SW480 (cell line): ENCODE measurements at places on chromosomes 7 and 10.

DNA sequence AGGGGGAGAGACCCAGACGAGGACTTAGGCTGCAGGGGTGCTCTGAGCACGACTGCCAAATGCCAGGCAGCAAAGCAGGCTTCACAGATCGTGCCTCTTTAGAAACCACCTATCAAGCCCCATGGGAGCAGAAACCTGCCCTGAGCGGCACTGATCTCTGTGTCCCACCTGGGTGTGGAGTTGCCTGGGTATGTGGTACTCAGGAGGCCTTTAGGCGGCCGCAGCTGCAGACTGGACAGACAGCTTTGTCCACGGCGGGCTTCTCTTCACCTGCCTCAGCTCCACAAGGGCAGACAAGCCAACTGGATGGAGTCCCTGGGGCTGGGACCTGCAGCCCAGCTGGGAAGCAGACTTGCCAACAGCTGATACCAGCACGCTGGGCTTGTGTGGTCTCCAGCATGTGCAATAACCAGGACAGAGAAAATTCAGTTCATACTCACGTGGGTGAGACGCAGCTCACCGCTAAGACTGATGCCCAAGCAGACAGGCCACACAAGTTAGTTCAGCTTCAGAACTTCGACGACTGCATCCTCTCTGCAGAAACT, 163.2 kb downstream of the EBF3 start:
- no peak for DNase-seq

GRCh38 chr10:15453926-15454325, 82.8 kb upstream of the FAM171A1 start:
- no peak for DNase-seq

GRCh38 chr10:30999070-30999712, 32.5 kb downstream of the ZNF438 start:
- no peak for DNase-seq

GRCh38 chr10:130121486-130122079, 11.0 kb upstream of the C10orf143 start:
- no peak for DNase-seq

GRCh38 chr7:7596176-7596575, 29.5 kb downstream of the MIOS start:
- no peak for DNase-seq

- DNase-seq, result no peak
Measured at GRCh38 chr7:122018032-122018431, 126.0 kb downstream of the AASS start.

DNA sequence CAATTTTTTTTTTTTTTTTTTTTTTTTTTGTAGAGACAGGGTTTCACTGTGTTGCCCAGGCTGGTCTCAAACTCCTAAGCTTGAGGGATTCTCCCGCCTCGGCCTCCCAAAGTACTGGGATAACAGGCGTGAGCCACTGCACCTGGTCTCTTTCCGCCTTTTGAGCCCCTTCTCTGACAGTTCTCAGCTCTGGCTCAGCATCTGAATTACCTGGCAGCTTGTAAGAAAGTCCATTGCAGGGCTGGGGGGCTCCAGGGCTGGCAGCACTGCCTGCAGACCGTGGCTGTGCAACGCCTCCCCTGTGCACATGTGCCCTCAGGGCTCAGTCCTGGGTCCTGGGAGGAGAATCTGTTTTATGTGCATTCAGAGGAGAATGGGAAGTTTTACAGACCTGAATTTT, 37.6 kb downstream of the VWA2 start:
- DNase-seq, result no peak

- no peak for DNase-seq
Measured at GRCh38 chr10:93755443-93756116, 2.2 kb upstream of the LGI1 start.

GRCh38 chr7:101891936-101892640, 74.7 kb downstream of the CUX1 start:
- DNase-seq, result no peak

DNA sequence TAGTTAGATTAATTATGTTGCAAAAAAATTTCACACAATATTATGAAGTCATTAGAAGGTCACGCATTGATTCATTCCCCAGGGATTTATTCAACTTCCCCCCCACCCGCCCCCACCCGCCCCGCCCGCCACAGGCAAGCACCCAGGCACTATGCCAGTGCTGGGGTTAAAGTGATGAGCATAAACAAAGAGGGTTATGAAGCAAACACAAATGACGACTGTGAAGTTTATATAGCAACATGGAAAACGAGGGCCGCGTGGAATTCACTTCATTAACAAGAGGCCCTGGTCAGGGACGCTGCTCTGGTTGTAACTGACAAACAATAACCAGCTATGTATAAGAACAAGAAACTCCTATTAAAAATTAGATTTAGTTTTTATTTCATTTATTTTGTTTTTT, 656.5 kb upstream of the COBL start:
- DNase-seq, result no peak

DNA sequence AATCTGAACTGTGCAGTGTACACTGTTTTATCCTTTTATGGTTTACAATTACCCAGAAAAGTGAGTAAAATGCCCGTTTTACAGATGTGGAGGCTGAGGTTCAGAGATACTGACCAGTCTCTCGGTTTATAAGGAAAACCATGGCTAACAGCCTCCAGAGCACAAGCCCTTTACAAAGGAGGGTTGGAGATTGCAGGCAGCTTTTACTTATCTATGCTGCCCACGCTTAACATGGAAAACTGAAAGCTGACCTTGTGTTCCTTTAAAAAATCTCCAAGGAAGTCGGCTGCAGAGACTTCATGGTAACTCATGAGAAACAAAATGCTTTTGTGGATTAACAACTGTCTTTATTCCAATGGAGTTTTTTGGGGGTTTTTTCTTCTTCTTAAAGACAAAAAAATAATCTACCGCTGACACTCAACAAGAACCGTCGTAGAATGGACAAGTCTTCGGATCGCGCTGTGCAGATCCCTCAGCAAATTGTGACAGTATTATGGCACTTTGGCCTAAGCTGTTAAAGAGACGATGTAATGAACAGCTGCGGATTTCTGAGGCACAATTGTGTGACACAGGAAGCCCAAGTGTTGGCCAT, 654 bp upstream of the SLF2 start:
- DNase-seq, result no peak

DNA sequence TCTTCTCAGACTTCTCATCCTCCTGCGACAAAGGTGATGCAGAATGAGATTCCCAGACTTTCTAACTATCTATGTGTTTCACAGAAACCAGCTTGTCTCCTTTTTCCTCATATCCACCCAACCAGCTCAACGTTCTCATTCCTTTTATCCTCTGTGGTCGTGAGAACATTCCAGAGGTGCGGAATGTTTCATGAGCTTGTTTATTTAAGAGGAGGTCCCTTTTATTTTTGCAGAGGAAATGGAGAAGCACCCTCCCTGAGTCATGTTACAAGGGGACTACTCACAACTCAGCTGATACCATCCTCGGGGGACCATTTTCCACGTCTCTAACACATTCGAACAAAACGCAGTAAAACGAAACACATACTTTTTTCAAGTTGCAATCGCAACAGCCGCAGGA, 93.2 kb downstream of the ZRANB1 start:
- peak; percentile 80 for DNase-seq

DNA sequence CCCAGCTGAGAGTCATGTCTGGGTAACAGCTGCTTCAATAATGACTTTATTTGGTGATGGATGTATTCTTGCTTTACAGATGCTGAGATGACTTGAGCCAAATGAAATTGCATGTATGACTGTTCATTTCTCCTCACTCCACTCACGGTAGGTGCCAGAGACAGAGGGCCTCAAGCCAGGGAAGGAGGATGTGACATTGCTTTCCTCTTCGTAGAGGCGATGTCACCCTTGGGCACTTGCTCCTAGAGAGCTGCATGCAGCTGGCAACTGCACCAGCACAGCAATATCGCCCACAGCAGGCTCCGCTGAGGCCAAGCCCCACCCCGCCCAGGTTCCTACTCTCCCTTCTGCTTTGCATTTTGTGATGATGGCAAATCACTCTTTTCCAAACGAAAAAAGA, 116.6 kb upstream of the AOAH start:
- DNase-seq, result no peak

DNA sequence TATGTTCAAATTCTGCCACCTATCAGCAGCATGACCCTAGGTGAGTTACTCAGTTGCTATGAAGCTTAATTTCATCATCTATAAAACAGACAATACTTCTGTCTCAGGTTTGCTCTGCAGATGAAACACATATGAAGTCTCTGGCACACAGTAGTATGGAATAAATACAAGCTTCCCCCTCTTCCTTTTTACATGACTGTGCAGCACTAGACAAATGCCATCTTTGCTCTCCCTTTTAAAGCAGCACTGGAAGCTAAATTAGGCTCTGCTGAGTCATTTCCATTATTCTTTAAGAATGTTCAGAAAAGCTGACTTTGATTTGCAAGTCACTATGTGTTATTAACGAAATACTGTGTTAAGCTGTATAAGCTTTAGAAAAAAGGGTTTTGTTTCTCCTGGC, 40.7 kb upstream of the ANAPC16 start:
- no peak for DNase-seq

DNA sequence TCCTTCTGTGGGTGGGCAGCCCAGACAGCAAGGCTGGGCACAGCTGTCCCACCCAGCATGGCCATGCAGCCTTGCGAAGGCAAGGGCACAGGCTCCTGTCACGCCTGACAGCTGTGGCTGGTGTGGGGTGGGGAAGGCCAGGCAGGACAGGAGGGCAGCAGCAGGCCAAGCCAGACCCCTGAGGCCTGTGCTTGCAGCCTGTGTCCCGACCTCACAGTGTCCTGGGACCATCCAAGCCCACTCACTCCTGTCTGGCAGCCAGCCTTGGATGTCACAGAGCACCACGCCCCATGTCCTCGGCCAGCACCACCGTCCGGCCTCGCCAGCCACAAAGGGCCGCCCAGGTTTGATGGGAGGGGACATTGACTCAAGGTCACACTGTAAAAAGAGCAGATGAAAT, 85.5 kb upstream of the LRRC4 start:
- DNase-seq, result no peak

- no peak for DNase-seq
Measured at GRCh38 chr7:17159500-17160037, 138.9 kb upstream of the AHR start.

DNA sequence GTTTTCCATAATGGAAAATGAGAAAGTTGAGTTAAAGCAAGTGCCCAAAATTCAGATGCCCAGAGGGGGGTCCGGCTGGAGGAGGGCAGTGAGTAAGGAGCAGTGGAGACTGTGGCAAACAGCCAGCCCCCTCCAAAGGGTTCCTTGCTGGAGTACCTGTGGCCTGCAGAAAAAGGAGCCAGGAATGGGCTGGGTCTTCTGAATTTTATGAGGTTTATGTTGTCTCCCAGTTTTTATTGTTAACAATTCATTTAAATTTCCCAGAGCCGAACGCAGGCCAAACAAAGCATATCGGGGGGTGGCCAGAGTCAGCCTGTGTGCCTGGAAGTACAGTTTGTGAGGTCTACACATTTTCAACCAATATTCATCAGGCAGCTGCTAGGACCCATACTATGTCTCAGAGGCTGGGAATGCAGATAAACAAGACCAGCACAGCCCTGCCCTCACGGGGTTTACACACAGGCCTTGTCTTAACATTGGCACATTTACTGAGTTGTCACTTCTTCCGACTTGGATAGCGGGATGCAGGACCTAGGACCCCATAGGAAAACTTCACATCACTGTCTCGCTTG, 12.9 kb upstream of the CSGALNACT2 start:
- no peak for DNase-seq

- no peak for DNase-seq
Measured at GRCh38 chr7:150939052-150939451, 39.1 kb downstream of the KCNH2 start.

DNA sequence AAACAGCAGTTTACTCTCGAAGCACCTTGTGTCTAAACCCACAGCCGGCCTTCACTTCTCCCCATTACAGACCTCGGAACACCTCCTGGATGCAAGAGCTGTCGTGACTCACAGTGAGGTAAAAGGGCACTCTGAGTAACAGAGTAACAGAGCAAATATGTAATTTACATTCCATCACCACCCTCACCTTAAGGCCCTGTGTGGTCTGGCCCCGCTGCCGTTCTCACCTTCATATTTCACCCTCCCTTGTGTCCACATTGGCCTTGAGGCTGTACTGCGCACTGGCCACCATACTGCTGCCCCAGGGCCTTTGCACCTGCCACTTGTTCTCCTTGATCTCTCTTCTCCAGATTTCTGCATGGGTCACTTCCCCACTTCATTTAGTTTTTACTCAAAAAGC, 12.6 kb downstream of the FFAR4 start:
- peak; percentile 62 for DNase-seq

- no peak for DNase-seq
Measured at GRCh38 chr10:106338486-106338885, 826.0 kb downstream of the SORCS1 start.

DNA sequence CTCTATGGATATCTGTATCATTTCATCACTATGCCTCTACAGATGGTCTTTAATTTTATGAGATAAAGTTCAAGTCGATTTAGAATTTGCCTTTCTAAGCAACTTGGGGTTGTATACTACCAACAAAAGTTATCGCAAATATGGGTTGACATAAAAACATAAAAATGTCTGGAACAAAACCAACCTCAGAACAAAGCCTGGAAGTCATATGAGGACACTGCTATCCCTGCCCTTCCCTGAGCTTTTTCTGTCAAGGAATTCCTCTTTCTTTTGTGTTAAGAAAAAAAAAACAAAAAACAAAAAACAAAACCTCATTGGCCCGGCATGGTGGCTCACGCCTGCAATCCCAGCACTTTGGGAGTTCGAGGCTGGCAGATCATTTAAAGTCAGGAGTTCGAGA, 319.3 kb downstream of the CAMK1D start:
- no peak for DNase-seq

DNA sequence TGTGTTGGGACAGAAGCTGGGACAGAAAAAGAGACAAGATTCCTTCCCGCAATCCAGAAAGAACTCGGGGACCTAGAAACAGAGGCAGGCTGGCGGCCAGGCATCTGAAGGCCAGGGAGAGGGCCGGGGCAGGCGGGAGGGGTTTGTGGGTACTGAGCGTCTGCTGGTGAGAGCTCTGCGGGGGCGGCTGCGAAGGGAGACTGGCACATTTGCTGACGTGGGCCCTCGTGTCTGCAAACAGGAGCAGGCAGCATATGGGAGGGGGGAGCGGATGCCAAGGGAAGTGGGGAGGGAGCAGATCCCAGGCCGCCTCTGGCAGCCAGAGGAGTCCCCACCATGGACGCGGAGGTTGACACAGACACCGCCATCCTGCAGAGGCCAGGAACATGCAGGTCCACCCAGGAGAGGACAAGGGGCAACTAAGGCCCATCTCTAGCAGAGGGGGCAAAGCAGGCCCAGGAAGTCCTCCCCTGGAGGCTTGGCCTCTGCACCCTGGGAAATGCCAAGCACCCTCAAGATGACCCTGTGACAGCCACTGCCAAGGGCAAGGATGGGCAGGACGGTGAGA, 32.2 kb downstream of the KCNH2 start:
- DNase-seq, result peak; percentile 28

- DNase-seq, result no peak
Measured at GRCh38 chr7:114502454-114503254, 88.0 kb downstream of the FOXP2 start.

DNA sequence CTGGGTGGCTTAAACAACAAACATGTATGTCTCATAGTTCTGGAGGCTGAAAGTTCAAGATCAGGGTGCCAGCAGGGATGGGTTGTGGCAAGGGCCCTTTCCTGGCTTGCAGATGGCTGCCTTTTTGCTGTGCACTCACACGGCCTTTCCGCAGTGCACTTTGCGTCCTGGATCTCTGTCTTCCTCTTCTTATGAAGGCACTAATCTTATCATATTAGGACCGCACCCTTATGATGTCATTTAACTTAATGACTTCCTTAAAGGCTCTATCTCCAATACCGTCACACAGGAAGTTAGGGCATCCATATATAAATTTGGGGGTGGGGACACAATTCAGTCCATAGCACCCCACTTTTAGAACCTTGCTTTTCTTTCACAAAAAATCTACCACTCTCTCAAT, 255.2 kb downstream of the SNX13 start:
- no peak for DNase-seq

- DNase-seq, result no peak
Measured at GRCh38 chr7:119664601-119665000, 608.4 kb upstream of the KCND2 start.
